A549 (cell line): ENCODE measurements at places on chromosomes 2 and 18.

DNA sequence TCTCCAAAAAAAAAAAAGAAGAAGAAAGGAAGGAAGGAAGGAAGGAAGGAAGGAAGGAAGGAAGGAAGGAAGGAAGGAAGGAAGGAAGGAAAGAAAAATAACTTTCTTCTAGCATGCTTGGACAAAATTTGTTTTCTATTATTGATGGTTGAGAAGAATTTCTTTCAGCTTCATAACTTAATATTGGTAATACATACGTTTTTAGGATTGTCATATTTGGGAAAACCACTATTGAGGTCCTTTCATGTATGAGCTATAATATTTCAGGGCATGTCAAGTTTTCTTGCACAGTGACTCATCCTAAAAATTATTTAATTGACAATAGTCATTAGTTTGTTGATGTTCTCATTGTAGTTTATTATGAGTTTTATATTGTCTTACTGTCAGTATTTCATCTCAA lies 66.4 kb upstream of the PKDCC start:
- no peak for DNase-seq

- no peak for DNase-seq
These were observed 148.2 kb downstream of the FAM161A start for GRCh38 chr2:61705625-61706024.

GRCh38 chr2:21966139-21966538 lies 842.4 kb downstream of the TDRD15 start:
- no peak for DNase-seq

GRCh38 chr2:220499225-220499624 lies 871.8 kb downstream of the SLC4A3 start:
- DNase-seq: peak; percentile 39

GRCh38 chr2:124822516-124822915 lies 797.4 kb downstream of the CNTNAP5 start:
- DNase-seq: no peak
